ENCODE measurements at places on chromosomes 5 and 9.

GRCh38 chr5:150809363-150809762, 30.8 kb downstream of the SMIM3 start:
- ATAC-seq = no peak

DNA sequence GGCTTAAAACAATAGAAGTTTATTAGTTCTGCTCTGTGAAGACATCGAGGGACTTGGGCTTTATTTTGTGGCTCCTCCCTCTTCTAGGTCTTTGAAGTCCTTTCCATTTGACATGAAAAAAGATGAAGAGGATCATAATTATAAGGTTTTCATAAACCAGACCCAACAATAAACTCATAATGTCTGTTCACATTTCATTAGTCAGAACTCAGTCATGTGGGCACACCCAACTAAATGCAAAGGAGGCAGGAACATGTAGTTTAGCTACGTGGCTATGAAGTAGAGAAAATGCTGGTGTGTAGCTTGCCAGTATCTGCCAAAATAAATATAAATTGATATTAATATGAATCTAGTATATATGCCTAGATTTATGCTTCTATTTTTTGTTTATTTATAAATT, 393.9 kb upstream of the C9orf72 start:
- ATAC-seq = no peak

DNA sequence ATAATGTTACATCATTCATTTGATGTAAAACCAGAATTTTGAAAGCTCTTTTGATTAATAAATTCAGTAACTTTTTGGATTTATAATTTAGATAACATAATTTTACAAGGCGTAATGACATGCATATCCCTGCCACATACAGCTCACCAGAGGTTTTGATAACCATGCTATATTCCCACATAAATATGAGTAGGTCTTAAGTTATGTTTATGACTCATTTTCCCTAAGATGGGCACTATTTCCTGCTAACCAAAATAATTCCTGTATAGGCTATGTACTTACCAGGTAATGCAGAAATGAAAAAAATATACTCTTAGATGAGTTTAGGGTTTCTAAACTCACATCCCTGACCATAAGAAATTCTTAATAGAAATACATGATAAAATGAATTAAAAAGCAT, 93.9 kb upstream of the EDIL3 start:
- ATAC-seq = no peak

DNA sequence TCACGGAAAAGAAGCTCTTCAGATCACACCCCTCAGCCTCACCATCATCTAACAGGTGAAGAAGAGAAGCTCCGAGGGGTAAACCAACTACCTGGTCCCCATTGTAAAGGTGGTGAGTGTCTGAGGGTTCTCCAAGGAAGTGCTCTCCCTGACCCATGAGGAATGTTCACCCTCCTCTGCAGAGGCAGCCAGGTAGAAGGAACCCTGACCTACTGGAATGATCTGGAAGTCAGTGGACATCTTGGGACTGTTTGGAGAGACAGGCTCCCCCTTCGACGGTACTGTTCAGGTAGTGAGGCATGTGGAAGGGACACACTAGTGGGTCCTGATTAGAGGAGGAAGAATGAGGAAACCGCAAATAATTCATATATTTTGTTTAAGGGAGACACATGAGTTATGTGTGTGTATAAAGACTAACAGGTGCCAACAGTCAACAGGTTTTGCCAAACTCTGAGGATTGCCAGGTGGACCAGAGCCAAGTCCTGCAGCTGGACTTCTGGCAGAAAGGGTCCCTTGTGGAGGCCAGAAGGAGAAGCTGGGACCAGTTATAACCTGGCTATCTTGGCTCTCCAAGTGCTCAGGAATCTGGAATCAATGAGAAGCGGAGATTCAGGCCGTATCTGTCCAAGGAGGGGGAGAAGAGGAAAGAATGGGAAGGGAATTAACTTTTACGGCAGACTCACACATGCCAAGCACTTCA, 3.0 kb upstream of the ZBTB34 start:
- no peak for ATAC-seq

GRCh38 chr5:137268646-137269045, 230.5 kb downstream of the SPOCK1 start:
- peak; percentile 75 for ATAC-seq

DNA sequence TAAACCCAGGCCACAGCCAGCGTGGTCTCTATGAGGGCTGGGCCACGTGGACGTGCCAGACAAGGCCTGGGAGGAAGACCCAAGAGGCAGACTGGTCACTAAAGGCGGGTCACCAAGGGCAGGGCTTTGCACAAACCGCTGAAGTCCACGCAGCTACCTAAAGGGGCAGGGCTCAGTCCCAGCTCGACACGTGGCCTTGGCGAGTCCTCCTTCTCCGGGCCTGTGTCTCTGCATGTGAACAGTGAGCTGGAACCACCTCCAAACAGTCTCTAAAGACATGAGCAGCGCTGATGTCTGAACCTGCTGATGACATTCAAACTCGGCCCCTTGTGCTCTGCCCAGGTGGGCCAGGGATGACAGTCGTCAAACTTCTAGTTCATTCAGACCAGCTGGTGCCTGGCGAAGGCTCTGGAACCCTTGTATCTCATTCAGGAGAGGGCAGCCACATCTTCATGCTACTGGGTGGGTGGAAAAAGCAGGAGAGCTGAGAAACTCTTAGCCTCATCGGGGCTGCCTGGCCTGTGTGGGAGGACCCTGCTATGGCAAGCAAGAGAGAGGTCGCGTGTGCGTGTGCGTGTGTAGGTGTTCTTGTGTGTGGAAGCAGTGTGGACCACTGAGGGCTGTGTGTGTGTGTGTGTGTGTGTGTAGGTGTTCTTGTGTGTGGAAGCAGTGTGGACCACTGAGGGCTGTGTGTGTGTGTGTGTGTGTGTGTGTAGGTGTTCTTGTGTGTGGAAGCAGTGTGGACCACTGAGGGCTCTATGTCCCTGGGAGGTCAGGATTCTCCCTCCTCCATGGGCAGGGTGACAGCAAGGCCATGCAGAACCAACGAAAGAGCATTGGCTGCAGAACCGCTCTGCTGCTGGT, 14.1 kb upstream of the SLC25A51 start:
- peak; percentile 23 for ATAC-seq

DNA sequence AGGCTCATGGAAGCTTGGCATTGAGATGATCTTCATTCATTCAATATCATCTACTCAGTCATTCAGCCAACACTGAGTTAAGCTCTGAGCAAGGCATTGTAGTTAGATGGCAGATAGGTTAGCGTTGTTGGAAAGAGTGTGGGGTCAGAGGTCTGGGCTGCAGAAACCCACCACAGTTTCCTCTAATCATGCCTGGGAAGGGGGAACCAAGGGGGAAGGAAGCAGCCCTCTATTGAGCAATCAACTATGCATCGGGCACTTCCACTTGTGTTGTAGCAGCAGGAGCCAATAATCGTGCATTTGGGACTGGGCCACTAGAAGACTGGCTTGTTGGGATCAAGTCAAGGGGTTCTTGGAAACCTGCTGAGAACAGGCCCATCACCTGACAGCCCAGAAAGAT, 139.1 kb downstream of the PIP5K1B start:
- no peak for ATAC-seq

DNA sequence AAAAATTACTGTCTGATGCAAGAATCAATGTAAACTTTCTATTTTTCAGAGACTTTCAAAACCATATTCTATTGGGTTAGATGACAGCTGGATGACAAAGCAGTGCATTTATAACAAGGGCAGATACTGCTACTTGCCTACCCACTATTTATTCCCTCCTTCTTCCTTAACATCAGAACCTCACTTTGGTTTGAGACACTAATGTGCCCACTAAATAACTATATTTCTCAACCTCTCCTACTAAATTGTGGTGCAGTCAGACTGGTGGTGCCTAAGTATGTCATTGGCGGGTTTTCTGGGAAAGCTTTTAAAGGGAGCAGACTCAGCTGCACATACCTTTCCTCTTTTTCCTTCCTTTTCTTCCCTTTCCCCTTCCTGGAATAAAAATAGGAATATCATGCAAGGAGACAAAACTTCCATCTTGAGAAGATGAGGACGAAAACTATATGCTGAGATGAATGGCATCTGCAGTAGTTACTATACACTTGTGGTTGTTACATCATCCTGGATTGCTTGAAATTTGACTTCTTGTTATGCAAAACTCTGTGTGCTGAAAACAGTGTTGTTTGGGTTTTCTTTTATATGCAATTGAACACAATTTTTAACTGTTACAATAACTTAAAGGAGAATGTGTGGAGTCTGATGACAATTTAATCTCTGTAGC, 43.8 kb downstream of the PRR16 start:
- no peak for ATAC-seq

GRCh38 chr9:20619487-20620200, 2.7 kb downstream of the MLLT3 start:
- ATAC-seq = no peak

DNA sequence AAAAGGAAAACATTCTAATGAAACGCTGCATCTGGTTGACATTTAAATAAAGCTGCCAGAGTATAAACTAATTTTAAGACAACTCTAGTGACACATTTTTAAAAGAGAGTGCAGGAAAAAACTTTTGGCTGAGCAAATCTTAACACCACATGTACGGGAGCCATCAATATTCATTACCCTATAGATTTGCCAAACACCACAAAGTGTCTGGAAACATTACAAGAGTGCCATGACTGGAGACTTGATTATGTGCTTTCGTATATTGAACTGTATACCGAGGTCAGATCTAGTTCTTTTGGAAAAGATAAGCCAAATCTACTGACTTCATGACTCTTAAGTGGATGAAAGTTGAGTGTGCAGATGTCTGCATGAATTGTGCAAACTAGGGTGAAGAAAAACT, 10.6 kb upstream of the DMRT2 start:
- ATAC-seq = no peak

DNA sequence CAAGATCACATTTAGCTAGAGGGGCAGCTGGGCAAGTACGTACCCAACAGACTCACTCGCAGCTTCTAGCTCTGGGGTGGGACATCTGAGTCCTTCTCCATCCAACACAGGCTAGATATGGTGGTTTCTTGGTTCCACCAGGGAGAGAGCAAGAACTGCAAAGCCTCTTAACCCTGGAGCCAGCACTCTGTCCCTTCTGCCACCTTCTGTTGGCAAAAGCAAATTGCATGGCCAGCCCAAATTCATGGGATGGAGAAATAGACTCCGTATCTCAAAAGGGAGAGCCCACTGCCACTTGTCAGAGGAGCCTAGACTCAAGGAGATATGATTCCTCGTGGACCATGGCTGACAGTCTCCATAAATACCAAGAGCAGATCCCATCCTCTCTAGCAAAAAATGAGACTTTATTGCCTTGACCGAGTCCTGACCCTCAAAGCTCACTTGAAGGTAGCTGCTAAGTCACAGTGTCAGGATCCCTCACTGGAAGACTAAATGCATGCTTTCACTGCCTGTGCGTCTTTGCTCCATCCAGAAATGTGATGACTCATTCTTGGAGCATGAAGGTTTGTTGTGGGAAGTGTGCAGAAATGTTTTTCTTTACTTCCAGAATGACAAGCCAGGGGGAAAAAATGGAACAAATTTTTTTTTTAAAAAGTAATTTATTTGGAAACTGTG, 28.8 kb upstream of the ROR2 start:
- ATAC-seq = no peak

- ATAC-seq = no peak
Measured at GRCh38 chr5:178304016-178304415, 71.4 kb upstream of the PHYKPL start.

DNA sequence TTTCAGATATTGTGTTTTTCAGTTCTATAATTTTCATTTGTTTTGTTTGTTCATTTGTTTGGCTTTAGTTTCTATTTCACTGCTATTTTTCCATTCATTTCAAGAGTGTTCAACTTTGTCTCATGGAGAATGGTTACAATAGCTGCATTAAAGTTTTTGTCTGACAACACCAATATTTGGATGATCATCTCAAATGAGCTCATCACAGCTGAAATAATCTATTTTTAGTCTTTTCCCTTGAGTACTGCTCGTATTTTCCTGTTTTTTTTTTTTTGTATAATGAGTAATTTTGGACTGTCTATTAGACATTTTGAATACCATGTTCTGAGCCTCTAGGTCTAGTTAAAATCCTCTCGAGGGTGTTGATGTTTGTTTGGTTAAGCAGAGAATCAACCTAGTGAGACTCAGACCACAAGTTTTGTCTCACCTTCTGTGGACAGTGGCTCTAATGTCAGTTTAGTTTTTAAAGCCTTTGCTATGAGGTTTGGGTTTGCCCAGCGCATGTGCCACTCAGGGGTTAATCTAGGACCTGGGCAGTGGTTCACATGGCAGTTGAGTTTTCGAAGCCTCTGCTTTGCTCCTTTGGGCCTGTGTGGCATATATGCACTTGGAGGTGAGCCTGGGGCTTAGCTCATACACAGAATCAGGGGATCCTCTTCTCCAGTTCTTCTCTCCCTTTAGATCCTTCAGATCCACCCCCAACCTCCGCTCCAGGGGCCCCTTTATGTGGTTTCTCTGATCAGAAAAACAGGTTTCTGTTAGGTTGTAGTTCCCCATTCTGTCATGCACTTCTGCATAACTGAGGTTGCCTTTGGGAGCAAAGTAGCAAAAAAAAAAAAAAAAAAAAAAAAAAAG, 79.8 kb downstream of the ARSB start:
- no peak for ATAC-seq

DNA sequence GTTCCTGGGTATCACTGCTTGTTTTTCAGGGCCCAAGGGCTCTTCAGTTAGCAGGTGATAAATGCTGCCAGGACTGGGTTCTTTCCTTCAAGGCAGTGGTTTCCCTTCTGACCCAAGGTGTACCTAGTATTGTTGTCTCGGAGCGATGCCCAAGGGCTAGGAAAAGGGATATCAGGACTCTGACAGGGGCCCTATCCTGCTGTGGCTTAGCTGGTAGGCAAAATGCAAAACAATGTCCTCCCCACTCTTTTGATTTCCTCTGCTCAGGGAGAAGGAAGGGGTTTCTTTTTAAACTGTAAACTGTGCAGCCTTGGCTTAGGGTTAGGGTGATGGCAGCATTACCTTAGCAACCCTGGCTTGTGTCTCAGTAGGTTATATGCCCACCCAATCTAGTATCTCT, 508.8 kb upstream of the CTNND2 start:
- ATAC-seq = no peak

GRCh38 chr5:154162539-154163151, 27.9 kb upstream of the GALNT10 start:
- ATAC-seq = no peak

- ATAC-seq = no peak
Measured at GRCh38 chr9:76090909-76091308, 200.4 kb downstream of the PCSK5 start.

- ATAC-seq = no peak
Measured at GRCh38 chr9:113474360-113475028, 11.0 kb downstream of the RGS3 start.

- no peak for ATAC-seq
Measured at GRCh38 chr5:145568581-145568980, 266.6 kb downstream of the PRELID2 start.

- ATAC-seq = no peak
Measured at GRCh38 chr5:151383011-151383410, 35.7 kb upstream of the SLC36A2 start.

GRCh38 chr5:74020503-74020902, 394.5 kb downstream of the ARHGEF28 start:
- ATAC-seq = no peak

GRCh38 chr9:114869845-114870244, 60.5 kb downstream of the TNFSF8 start:
- ATAC-seq = no peak

- peak; percentile 79 for ATAC-seq
Measured at GRCh38 chr9:111598733-111599091, 735 bp downstream of the PTGR1 start.
